Muscle of leg (tissue), 16 donors: ENCODE measurements at places on chromosomes 2 and 18.

DNA sequence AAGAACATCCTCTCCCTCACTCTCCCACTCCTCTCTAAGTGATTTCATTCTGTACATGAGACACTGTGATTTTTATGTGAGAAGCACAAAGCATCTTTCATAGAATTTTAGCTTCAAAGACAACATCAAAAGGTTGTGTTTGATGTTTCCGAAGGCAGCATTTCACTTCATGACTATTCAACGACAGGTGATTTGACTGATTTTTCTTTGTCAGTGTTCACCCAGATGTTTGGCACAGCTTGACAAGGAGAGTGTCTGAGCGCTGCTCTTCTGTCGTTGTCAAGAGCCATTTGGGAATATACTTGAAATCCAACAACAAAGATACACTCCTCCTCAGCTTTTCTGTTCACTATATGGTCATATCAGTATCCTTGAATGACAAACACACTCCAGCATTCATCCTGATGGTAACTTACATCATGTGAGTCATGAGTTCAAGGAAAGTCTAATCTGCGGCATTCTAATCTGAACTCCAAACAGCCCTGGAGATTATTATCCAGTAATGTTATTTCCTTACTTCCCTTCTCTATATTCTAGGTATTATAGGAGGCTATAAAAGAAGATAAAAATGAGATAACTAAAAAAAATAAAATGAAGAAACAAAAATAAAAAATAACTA, 45.9 kb upstream of the ST6GAL2 start:
- no peak for DNase-seq

DNA sequence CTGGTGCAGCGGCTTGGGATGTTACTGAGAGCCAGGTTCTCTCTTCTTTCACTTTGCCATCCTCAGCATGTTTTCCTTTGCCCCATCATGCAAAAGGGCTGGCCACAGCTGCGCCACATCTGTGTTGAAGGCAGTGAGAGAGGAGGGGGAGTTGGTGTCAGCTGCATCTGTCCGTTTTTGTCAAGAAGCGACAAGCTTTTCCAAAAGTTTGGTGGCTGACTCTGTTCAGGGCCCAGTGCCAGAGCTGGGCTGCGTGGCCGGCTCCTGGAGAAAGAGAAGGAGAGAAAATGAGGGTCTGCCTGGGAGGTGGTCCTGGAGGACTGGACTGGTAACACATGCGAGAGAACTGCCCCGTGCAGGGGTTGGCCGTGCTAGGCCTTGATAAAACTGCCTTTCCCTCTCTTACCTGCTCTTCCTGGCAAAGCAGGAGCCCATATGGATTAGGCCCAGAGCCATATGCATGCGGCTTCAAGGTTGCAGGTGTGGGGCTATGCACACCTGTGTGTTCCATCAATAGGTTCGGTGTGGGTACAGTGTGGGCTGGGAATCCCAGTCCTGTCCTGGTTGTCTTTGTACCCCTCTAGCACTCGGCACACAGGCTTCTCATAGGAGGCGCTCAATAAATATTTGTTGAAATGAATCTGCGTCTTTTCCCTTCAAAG, 9.0 kb downstream of the RNF144A start:
- peak; percentile 84 for DNase-seq

DNA sequence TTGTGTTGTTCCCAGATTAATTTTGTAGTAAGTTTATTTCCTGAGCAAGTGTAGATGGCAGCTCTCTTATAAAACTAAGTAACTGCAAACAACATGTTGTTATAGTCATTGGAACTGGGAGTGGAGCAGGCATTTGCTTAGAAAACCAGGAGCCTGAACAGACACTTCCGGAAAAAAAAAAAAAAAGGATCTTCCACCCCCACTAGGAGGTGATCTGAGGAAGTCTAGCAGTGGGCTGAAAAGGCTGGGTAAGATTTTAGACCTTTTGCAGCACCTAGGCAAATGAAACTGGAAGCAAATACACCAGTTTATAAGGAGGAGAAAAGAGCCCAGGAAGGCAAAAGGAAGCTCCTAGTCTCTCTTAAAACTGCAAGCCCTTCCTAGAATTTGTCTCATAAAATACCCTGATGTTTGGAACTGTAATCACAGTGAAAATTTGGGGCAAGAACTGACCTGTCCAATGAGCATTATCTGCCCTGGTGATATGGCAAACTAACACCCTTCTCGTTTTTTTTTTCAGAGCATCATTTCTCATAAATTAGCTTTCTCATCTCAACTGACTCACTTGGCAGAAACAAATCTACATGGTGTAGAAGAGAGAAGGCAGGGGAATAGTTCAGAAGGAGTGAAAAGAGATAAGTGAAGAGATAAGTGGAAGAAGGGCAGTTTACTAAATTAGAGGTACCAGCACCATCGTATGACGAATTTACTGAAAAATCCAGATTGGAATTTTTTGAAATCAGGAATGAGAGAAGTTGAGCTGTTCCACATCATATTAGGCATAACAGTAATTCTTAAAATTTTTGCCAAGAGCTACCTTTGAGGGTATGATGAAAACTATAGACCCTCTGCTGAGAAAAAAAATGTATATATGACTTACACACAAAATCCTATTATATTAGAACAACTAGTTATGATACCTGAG, 4.2 kb upstream of the CCNYL1 start:
- DNase-seq = no peak

- DNase-seq = no peak
These were observed 125.3 kb downstream of the COL4A4 start for GRCh38 chr2:227038550-227039189.

DNA sequence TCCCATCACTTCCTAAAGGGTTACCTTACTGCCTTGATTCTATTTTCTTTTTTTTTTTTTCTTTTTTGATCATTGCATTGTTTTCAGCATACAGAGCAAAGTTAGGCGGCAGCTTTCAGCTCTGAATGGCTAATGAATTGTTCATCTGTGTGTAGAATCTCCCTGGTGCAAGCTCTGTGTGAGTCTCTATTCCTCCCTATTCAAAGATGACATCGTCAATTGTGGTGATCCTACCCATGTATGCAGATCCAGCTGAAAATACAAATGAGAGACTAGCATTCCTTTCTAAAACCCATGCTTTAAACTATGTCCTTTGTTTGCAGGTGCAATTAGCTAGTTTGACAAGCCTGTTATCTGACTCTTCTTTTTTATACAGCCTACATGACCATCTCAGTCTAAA, 539.0 kb downstream of the ARHGAP15 start:
- no peak for DNase-seq
